Sciatic nerve (tissue), 2 donors: ENCODE measurements at places on chromosomes 2 and 18.

DNA sequence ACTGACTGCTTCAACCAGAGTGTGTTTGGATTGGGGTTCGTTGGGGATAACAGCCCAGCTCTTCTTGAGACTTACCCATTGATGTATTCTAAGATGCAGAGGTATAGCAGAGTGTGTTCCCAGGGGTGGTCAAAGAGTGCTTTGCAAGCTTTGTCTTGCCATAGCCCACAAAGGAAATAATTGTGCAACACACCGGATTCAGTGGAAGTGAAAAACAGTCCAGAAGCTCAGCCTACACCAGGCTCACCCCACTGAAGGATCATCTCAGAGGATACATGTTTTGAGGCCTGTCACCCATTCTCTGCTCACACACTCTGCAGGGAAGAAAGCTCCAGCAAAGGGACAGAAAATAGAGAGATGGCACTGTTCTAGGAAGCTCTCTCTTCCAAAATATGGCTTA is 9.6 kb downstream of the CACNB4 start:
- no peak for DNase-seq

- no peak for DNase-seq
Measured at GRCh38 chr2:95310651-95311050, 13.5 kb downstream of the KCNIP3 start.

DNA sequence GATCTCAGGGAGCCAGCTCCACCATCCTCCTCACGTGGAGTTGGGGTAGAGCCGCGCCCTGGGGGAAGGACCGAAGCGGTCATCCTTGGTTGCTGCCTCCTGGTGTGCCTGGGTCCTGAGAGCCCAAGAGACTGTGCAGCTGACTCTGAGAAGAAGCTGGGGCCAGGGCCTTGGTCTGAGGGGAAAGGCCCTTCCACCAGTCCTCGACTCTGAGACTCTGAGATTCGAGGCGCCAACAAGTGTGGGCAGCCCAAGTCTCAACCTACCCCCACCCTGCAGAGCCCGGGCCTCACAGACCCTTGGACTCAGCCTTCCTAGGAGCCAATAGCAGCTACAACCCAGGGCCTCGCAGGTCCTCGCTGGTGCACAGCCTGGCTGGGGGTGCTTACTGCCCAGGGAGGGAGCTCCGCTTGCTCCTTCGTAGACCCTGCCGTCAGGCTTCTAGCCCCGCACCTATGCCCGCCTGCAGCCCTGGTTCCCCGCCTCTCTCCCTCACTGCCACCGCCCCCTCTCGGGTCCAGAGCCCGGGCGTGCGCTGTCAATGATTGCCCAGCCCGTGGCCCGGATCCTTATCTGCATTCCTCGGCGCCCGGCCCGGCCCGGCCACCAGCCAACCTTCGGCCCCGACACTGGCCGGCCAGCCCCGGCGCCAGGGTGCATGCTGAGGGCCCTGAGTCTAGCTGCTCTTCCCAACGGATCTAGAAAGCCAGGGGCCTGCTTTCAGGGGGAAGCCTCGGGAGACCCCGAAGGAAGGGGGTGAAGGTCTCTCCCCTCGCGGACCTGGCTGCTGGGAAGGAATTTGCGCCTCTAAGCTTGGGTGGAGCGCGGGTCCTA is 2.0 kb downstream of the IHH start:
- no peak for DNase-seq

DNA sequence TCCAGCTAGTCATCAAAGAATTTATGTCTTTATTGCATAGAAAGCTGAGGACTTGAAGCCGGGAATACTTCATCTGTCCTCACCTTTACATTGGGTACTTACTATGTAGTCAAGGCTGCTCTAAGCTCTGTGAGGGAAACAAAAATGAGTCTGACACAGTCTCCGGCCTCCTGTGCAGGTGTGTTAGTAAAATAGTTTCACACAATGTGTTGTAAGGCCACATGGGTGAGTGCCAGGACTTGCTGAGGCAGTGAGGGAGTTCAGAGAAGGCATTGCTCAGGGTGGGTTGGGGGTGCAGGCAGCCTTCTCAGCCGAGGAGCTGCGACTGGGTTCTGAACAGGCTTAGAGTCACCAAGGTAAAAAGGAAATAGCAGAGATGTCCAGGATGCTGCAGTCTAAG is 54.5 kb upstream of the SMAD2 start:
- DNase-seq: no peak

GRCh38 chr2:126600742-126601141 is 55.2 kb upstream of the GYPC start:
- DNase-seq: no peak

GRCh38 chr2:69310111-69311023 is 76.7 kb downstream of the GFPT1 start:
- DNase-seq: no peak

DNA sequence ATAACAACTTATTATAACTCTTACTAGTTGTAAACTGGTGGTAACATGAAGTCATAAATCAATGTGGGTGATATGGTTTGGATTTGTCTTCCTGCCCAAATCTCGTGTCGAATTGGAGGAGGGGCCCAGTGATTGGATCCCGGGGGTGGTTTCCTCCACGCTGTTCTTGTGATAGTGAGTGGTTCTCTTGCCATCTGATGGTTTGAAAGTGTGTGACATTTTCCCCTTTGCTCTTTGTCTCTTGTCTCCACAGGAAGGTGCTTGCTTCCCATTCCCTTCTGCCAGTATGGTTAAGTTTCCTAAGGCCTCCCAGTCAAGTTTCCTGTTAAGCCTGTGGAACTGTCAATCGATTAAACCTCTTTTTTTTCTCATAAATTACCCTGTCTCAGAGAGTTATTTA is 321.6 kb downstream of the DSEL start:
- no peak for DNase-seq
